ENCODE measurements at places on chromosomes 2 and 18. TPM values are rescaled to one million over a fixed set of nuclear protein-coding genes. Genes with fewer than 3 reads are reported as not detected.

DNA sequence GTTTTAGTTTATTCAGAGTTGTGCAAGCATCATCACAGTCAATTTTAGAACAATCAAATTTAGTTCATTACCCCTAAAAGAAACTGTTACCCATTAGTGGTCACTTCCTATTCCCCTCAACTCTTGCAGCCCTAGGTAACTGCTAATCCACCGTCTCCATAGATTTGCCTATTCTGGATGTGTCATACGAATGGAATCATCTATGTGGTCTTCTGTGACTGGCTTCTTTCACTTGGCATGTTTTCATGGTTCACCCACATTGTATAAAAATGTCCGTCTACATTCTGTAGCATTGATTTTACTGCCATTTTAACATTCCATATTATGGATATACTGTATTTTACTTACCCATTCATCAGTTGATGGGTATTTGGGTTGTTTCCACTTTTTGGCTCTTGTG is 5.3 kb upstream of the CEP68 start:
- no peak overlapping the region for H3K4me3 ChIP-seq
- H3K27me3 ChIP-seq = no peaks in the 10 kb centered on the region
- no peaks in the 10 kb centered on the region for H3K36me3 ChIP-seq
- no peak overlapping the region for H3K27ac ChIP-seq
- no peaks in the 10 kb centered on the region for H3K4me1 ChIP-seq
- no peak for DNase-seq

DNA sequence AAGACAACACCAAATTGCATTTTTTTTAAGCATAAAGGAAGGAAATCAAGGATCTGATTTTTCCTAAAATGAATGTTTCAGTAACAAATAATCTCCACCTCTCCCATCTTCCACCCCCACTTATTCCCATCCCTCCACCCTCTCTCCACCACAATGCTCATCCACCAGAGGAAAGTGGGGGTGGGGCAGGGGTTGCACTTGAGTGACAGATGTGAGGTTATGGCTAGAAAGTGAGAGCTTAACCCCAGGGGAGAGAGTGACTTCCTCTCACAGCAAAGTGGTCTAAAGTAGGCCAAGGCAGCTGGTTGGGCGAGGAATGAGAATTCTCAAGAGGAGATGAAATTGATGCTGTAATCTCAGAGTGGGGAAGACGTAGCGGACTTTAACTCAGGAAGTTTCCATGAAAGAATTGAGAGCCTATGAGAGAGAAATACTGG is 104.7 kb downstream of the HNRNPLL start:
- no peaks in the 10 kb centered on the region for H3K36me3 ChIP-seq
- no peak overlapping the region for H3K27ac ChIP-seq
- H3K27me3 ChIP-seq = no peaks in the 10 kb centered on the region

DNA sequence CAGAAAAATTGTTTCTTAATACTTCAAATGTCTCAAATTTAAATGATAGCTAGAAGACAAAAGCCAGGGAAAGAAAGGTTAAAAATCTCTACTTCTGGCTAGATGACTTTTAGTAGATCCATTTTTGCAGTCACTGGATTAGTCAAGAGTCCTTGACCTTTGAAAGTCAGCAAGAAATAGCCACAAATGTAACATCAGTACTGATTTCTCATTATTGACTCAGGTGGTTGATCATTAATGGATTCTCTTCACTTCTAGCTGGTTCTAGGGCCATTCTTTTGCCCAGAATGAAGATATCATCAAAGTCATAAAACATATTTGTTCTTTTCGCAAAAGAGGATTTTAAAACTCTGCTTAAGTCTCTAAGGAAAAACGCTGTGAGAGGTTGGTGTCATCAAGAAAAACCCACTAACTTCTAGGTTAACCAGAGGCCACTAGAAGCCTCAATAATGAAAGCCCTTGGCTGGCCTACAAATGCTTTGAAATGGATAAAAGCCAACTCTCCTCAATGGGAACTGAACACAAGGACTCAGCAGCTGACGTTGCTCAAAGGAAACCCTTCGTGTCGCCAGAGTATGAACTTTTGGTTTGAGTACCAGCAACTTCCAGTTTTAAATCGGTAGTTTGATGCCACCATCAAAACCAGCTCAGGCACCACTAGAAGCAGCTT is 66.3 kb downstream of the IRS1 start:
- H3K36me3 ChIP-seq = no peaks in the 10 kb centered on the region
- no peaks in the 10 kb centered on the region for H3K27me3 ChIP-seq
- no peak overlapping the region for H3K27ac ChIP-seq
- no peak overlapping the region for H3K4me3 ChIP-seq

DNA sequence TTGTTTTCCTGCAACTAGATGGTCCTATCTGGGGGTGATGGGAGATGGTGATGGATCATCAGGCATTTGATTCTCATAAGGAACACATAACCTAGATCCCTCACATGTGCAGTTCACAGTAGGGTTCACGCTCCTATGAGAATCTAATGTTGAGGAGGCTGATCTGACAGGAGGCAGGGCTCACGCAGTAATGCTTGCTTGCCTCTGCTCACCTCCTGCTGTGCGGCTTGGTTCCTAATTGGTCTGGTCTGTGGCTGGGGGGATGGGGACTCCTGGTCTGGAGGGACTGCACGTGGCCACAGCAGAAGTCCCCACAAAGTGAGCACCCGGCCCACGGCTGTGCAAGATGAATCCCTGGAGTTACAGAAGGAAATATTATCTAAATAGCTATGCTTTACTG is 11.3 kb downstream of the MC5R start:
- H3K4me1 ChIP-seq = no peaks in the 10 kb centered on the region
- no peaks in the 10 kb centered on the region for H3K36me3 ChIP-seq
- no peak overlapping the region for H3K27ac ChIP-seq
- H3K27me3 ChIP-seq = no peaks in the 10 kb centered on the region
- no peak overlapping the region for H3K4me3 ChIP-seq

GRCh38 chr2:140975237-140975636 is 1155.6 kb downstream of the LRP1B start:
- no peaks in the 10 kb centered on the region for H3K4me1 ChIP-seq
- no peak overlapping the region for H3K4me3 ChIP-seq
- H3K27me3 ChIP-seq = peaks cover 1% of the 10 kb centered on the region
- H3K27ac ChIP-seq = no peak overlapping the region
- no peak for DNase-seq

- no peaks in the 10 kb centered on the region for H3K27me3 ChIP-seq
- no peaks in the 10 kb centered on the region for H3K4me1 ChIP-seq
- no peak for DNase-seq
These were observed 135.0 kb downstream of the SP3 start for GRCh38 chr2:173830170-173830569.

DNA sequence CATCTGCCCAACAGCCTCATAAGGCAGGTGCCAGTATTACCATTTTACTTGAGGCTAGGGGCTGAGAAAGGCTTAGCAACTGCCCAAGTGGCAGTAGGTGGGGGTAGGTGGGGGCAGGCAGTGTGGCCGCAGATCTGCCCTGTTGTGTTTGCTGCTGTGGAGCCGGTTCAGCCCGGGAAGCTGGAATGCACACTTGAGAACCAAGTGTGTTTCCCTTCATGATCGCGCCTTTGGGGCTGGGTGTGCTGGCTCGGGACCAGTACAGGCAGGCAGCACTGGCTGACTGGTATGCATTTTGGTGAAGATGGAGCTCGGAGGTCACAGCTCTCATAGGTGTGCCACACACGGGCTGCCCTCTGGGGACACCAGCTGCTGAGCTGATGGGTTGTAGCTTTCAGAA is 85.1 kb downstream of the CABLES1 start:
- DNase-seq = no peak
- peaks cover 2% of the 10 kb centered on the region for H3K4me1 ChIP-seq
- no peaks in the 10 kb centered on the region for H3K36me3 ChIP-seq
- no peak overlapping the region for H3K27ac ChIP-seq

GRCh38 chr2:66888791-66889631 is 454.1 kb downstream of the MEIS1 start:
- H3K4me3 ChIP-seq = no peak overlapping the region
- H3K36me3 ChIP-seq = no peaks in the 10 kb centered on the region
- H3K4me1 ChIP-seq = no peaks in the 10 kb centered on the region
- H3K27me3 ChIP-seq = no peaks in the 10 kb centered on the region
- H3K27ac ChIP-seq = no peak overlapping the region

DNA sequence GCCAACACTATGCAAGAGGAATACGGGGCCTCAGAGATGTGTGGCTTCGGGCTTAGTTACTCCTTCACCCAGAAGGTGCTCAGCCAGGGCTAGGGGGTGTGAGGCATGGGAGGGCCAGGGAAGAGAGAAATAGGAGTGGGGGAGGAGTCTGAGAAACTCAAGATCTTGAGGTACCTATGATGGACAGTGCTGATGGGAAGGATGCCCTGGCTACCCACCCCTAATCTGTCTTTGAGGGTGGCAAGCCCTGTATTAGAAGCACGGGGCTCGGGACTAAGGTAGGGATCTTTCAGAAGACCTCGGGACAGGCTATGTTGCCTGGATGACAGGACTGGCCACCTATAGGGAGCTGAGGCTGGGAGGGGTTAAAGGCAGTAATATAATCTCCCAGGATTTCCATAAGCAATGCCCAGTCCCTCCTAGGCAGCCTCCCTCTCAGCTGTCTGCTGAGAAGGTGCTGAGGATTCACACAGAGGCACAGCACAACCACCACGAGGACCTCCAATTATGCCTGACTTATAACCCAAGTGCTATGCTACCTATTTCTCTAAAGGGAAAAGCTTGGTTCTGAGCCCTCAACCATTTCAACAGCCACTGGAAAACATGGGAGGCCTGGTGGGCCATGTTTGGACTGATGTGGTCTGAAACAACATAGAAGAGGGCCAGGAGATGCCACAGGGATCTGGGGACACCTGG is 23.3 kb downstream of the MTHFD2 start:
- H3K4me1 ChIP-seq = peaks cover 3% of the 10 kb centered on the region
- no peak for DNase-seq
- no peak overlapping the region for H3K27ac ChIP-seq
- H3K36me3 ChIP-seq = peaks cover 10% of the 10 kb centered on the region
- H3K4me3 ChIP-seq = no peak overlapping the region

GRCh38 chr2:148614014-148614321 is 30.6 kb upstream of the EPC2 start:
- no peak overlapping the region for H3K4me3 ChIP-seq
- H3K27ac ChIP-seq = no peak overlapping the region
- H3K36me3 ChIP-seq = no peaks in the 10 kb centered on the region
- no peak for DNase-seq

DNA sequence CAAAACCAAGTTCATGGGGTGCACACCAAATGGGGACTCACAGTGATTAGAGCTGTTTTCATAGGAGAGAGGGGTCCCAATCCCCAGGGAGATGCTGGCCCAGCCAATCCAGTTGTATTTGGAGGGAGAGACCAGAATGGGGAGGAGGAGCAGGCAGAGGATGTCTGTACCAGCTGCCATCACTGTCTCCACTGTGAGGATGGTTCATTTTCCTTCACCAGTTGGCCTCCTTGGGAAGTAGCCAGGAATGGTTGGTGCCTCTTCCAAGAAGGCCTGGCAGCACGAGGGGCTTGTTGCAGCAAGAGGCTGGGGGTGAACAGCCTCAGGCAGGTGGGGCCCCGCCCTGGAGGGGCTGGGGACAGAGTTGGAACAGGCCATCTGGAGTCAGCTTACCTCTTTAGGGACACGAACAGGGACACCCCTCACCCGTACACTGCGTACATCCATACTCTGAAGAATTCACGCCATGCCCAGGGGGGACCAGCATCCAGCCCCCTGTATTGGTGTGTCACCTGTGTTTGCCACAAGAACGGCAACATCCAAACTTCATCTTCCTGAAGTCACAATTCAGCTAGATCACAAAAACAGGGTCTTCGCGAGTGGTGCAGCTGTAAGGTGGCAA is 161.7 kb upstream of the ZNF236 start:
- H3K27ac ChIP-seq = no peak overlapping the region
- H3K4me1 ChIP-seq = no peaks in the 10 kb centered on the region
- H3K36me3 ChIP-seq = no peaks in the 10 kb centered on the region
- no peak for DNase-seq
- H3K4me3 ChIP-seq = no peak overlapping the region

DNA sequence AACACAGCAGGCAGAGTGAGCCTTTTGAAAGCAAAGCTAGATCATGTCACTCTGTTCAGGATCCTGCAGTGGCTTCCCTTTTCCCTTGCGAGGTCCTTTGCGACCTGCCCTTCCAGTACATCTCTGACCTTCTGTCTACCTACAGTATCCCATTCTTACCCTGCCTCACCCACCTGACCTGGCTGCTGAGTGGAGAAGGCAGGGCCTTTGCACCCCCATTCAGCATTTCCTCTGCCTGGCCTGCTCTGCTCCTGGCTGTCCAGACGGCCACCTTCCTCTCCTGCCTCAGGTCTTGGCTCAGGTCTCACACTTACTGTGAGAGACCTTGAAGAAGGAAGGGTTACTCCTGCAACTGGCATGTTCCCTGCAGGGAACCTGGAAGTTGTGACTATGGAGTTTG is 77.4 kb downstream of the MAPRE2 start:
- no peak for DNase-seq
- H3K27me3 ChIP-seq = no peaks in the 10 kb centered on the region
- no peak overlapping the region for H3K4me3 ChIP-seq
- H3K27ac ChIP-seq = peak overlapping the region; percentile 23
- H3K36me3 ChIP-seq = no peaks in the 10 kb centered on the region

DNA sequence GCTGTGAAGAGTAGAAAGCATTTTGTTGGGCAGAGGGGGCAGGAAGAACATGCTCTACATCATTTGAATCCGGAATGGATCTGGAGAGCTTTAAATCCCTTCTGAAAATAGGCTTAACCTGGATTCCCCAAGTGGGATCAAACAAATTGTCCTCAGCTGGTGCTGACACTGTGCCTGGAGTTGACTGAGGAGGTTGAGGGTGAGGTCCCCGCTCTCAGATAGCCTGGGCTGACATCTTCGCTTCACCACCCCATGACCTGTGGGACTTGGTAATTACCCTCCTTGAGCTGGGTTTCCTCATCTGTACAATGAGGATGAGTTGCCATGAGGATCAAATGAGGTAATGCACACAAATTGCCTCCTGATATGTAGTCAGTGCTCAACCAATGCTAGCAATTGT is 117.8 kb upstream of the SMAD2 start:
- peaks cover 7% of the 10 kb centered on the region for H3K4me1 ChIP-seq
- H3K27me3 ChIP-seq = no peaks in the 10 kb centered on the region
- H3K4me3 ChIP-seq = no peak overlapping the region
- peak; percentile 7 for DNase-seq

DNA sequence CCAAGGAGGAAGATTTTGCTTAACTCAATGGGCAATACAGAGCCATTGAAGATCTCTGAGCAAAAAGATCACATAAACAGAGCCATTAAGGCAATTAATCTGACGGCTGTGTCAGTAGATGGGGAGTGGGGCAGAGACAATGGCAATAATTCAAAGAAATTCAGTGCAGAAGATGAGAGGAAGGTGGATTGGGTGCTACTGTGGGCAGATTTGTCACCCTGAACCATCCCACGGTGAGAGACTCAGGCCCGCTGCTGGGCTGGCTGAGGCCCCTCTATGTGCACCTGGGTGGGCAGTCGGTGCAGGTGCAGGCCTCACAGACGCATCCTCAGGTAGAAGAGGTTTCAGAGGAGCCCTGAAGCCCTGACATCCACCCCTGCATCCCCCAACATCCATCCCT is 458.6 kb downstream of the EIPR1 start:
- no peaks in the 10 kb centered on the region for H3K4me1 ChIP-seq
- no peak overlapping the region for H3K4me3 ChIP-seq
- no peaks in the 10 kb centered on the region for H3K36me3 ChIP-seq
- no peak overlapping the region for H3K27ac ChIP-seq

GRCh38 chr2:168851674-168852320 is 38.4 kb downstream of the SPC25 start:
- H3K4me3 ChIP-seq = no peak overlapping the region
- H3K36me3 ChIP-seq = no peaks in the 10 kb centered on the region
- H3K4me1 ChIP-seq = no peaks in the 10 kb centered on the region
- DNase-seq = no peak
- no peaks in the 10 kb centered on the region for H3K27me3 ChIP-seq
- H3K27ac ChIP-seq = no peak overlapping the region

Gene FZD7
- 24.3 TPM for total RNA-seq

Gene HOXD12
- total RNA-seq = not detected

Gene SATB2
- total RNA-seq = 14.5 TPM

Gene LANCL1
- total RNA-seq = 33.3 TPM

Gene ASNSD1
- total RNA-seq = 30.2 TPM

Gene COLEC11
- total RNA-seq = 1.4 TPM

Gene REG1B
- 4.9 TPM for total RNA-seq

Gene ZNF519
- 6.1 TPM for total RNA-seq

All from aorta (tissue), 5 donors.